Activated naive CD4-positive, alpha-beta T cell treated with anti-CD3 and anti-CD28 coated beads, Interleukin-2, amount 50 U/mL, for 72 hours (primary cell): ENCODE measurements at places on chromosomes 1 and 21.

DNA sequence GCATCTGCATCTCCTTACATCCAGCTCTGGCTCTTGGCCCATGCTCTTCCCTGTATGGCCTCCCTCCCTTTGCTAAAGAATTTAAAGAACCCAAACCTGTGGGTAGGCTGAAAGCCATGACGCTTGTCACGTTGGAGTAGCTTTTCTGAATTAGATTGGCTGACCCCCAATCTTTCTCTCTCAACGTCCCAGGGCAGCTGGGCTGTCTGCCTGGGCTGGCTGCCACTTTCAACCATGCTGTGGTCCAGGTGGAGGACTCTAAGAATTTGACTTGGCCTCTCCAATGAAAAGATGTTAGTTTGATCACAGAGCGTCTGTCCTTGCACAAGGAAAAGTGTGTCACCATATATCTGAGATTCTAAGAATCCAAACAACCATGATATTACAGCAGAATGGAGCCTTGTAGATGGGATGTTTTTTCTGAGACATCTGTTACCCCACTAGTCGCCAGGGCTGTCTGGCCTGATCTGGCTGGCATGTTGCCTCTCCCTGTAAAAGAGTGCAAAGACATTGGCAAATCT lies 6.5 kb upstream of the IGSF3 start:
- no peak for DNase-seq

DNA sequence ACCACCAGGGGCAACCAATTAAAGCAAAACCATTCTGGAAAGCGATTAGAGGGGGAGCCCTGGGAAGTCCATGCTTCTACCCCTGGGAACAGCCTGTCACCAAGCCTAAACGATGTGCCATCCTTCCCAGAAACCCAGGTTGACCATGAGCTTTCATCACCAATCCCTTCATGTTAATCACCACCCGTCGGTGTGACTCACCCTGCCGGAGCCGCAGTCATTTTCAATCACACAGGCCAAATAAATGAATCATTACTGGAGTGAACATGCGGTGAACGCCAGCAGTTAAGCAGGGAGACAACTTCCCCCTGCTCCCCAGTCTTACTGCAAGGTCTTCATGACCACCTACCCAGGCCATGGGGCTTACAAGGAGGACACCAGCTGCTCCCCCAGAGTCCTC lies 308.8 kb downstream of the AJAP1 start:
- DNase-seq: no peak

GRCh38 chr1:54012863-54013262 lies 5.1 kb downstream of the LDLRAD1 start:
- no peak for DNase-seq

GRCh38 chr21:34126691-34127090 lies 53.3 kb downstream of the MRPS6 start:
- no peak for DNase-seq

GRCh38 chr1:156930483-156930882 lies 10.1 kb downstream of the LRRC71 start:
- DNase-seq: no peak

DNA sequence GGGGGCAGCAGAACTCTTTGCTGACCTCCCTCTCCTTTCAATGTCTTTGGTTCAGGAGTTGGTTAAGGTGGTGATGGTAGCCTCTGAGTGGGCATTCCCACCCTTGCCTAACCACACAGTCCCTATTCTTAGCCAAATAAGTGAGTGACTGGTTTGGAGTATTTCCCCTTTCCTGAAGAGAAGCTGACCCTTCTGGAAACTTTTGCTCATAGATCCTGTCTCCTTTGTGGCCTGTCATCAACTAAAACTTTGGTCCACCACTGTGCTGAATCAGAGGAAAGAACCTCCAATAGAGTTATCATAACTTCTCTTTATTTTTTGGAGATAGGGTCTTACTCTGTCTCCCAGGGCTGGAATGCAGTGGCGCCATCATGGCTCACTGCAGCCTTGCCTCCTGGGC lies 31.1 kb downstream of the C1orf21 start:
- no peak for DNase-seq

DNA sequence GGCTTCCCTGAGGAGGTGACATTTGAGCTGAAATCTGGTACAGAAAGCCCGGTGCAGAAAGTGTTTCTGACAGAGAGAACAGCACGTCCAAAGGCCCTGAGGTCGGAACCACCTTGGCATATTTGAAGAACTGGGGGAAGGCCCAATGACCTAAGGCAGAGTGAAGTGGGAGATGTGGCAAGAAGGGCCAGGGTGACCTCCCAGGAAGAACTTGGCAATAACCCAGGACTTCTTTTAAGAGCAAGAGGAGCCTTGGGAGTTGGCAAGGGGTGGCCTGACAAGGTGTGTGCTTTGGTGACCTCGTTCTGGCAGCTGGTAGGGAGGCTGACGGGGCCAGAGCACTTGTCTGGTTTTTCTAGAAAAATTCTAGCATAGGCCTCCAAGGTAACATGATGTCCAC lies 23.4 kb downstream of the TTC39A start:
- DNase-seq: no peak

DNA sequence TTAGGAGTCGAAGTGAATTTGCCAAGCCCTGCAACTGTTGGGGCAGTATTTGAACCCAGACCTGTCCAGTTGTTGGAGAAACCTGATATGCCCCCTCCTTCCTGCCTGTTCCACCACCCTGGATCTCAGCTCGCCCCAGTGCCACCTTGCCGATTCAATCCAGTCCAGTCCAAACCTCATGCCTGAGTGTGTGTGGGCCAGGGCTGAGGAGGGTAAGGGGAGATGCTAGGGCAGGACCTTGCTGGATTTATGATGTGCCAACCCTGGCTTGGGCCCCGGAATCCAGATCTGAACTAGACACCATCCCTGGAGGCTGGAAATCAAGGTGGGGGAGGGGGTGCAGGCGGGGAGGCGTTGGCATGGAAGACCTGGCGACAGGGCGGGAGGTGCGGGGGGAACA lies 98.9 kb upstream of the WNT4 start:
- no peak for DNase-seq

DNA sequence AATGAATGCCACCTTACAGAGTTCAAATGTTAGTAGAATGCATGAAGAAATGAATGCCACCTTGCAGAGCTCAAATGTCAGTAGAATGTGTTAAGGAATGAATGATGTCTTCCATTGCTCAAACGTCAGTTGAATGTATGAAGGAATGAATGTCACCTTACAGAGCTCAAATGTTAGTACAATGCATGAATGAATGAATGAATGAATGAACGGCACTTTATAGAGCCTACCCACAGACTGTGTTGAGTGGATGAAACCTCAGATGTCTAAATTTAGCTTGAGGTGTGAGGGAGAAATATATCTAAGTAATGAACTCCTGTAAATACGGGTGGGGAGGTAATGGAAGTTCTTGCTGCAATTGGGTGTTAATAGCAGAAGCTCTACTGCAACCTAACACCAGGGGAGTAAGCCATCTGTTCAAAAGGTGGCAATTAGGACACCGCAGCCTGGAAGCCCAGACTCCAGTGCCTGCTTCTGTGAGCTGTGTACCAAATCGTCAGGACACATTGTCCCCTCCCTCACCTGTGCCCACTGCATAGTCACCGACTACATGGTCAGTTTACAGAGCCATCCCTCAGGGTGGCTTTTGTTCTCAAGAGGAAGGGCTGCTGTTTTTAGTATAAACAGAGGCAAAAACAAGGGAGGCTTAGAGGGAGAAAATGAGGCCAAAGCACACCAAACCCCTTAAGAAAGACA lies 26.7 kb downstream of the SUSD4 start:
- DNase-seq: no peak

DNA sequence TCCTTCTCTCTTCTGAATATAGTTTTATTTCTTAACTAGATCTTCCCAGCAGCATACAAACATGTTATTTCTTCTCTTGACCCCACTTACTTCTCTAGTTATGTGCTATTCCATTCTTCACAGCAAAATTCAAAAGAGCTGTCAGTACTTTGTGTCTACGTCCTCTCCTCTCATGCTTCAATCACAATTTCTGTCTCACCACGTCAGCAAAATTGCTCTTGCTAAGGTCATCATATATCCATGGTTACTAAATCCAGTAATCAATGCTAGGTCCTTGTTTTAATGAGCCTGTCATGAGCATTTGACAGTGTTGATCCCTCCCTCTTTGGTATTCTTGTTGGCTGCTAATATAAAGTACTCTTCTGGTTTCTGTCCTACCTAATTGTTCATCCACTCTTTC lies 214.2 kb downstream of the DENND1B start:
- no peak for DNase-seq

DNA sequence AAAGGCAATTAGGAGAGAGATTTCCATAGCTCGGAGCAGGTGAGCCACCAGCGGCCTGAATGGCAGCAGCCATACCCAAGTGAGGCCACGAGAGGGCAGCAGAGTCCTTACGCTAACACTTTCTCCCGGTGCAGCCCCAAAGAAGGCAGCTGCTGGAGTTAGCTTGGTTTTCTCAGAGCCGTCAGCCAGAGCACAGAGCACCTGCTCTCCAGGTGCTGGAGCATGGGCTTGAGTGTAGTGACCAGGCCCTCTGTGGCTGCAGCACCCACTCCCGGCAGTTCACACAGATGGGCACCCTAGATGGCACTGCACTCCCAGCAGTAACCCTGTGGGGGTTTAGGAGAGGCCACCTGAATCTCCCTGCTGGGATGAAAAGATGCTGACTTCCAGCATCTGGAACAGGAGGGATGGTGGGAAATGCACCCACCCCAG lies 45.8 kb downstream of the TMCC2 start:
- DNase-seq: peak; percentile 86

GRCh38 chr1:175787881-175788280 lies 44.5 kb upstream of the TNR start:
- DNase-seq: no peak

- no peak for DNase-seq
These were observed 59.5 kb downstream of the C21orf91 start for GRCh38 chr21:17759511-17760178.

GRCh38 chr1:84961316-84961715 lies 35.6 kb downstream of the MCOLN2 start:
- DNase-seq: no peak

DNA sequence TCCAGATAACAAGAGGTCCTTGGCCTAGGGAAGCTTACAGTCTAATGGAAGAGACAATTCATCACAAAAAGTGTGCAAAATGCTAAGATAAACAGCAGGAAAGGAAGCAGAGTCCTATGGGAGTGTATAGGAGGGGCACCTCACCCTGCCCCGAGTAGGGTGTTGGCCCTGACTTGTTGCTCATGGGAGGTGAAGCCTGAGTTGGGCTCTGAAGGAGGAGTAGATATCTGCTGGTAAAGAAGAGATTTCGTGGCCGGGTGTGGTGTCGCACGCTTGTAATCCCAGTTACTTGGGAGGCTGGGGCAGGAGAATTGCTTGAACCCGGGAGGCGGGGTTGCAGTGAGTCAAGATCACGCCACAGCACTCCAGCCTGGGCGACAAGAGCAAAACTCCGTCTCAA lies 18.6 kb upstream of the GPR37L1 start:
- DNase-seq: no peak

- DNase-seq: no peak
These were observed 14.2 kb downstream of the WASF2 start for GRCh38 chr1:27475720-27476119.

- no peak for DNase-seq
These were observed 25.3 kb downstream of the PTP4A2 start for GRCh38 chr1:31912839-31913239.

DNA sequence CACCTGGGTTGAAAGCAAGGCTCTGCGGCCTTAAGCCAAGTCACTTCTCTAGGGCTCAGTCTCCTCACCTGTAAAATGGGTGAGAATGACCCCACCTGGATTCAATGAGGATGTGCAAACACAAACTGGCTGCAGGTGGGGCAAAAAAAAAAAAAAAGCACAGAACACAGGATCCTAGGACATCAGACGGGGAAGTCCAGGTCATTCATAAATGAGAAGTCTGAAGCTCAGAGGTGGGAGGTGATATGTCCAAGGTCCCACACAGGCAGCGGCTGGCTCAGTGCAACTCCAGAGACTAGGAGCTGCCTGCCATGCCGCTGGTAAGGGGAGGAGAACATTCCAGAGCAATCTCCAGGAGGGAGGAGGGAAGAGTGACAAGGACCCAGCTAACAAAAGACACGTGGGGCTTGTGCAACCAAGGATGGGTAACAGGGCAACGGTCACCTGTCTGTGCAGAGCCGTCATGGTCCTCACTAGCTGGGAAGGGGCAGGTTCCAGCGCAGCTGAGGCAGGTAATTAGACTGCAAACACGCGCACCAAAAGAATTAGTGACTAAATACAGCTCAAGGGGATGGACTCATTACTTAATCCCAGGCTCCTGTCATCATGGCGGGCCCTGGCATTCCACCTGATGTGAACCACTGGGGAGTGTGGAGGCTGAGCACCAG lies 19.5 kb downstream of the IFFO2 start:
- DNase-seq: no peak

DNA sequence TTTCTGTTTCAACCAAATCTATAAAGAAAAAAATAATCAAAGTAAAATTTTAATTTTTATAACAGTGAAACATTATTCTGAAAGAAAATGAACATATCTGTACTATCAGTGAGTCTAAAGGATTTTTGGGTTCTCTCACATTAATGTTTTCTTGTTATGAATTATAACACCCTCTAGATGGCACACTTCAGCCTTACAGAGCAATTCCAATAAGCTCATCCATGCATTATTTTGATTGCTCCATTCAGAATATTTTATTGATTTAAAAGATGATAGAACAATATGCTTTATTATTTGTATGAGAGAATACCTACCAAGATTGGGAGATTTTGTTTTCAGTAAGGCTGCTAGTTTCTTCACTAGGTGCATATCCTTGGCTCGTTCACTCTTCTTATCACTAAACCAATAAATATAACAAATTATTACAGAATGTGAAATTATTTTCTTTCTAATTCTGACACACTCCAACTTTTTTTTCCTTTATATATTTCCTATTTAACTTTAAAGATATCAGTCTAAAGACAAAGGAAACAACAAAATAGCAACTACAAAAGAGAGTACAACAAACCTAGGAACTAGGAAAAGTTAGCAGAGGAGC lies 82.4 kb downstream of the RAB3GAP2 start:
- no peak for DNase-seq

GRCh38 chr1:200042119-200042551 lies 14.6 kb downstream of the NR5A2 start:
- no peak for DNase-seq

GRCh38 chr1:156102633-156103511 lies 11.6 kb upstream of the LMNA start:
- no peak for DNase-seq

DNA sequence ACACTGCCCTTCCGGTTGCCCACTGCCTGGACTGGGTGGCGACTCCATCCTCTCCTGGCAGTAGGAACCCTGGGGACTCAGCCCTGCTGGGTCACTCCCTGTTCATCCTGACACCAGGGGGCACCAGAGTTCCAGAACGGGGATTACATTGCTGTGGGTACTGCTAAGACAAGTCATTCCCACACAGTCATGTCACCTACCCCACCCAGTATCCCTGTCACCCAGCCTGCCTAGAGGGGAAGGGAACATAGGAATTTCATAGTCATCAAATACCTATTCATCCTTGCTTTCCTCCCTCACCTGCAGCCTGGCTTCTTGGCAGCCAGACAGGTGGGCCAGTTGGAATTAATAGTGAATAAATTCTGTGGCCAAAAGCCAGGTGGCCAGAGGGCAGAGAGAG lies 9.8 kb upstream of the SFN start:
- DNase-seq: peak; percentile 83
